Activated CD4-positive, alpha-beta T cell treated with anti-CD3 and anti-CD28 coated beads, Interleukin-2, amount 50 U/mL, for 1 hour (primary cell): ENCODE measurements at places on chromosomes 6 and 20.

DNA sequence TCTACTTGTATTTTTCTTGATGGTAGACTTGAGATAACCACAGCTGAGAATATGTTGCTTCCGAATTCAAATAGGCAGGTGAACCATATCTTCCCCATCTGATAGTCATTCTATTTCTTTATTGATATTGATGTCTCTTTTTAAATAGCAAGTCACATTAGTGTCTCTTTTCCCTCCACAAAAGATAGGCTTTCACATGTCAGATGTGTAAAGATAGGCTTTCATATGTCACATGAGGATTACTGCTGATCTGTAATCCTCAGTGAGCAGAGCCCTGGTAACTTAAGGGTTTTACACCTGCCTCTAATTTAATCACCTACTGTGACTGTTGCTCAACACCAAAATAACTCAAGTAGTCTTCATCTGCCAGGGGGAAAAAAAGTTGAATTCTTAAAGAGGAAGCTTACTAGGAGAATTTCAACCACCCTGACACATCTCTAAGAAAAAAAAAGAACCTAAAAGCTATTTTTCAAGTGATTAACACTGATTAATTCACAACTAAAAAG, 45.3 kb upstream of the TRDN start:
- DNase-seq, result no peak

DNA sequence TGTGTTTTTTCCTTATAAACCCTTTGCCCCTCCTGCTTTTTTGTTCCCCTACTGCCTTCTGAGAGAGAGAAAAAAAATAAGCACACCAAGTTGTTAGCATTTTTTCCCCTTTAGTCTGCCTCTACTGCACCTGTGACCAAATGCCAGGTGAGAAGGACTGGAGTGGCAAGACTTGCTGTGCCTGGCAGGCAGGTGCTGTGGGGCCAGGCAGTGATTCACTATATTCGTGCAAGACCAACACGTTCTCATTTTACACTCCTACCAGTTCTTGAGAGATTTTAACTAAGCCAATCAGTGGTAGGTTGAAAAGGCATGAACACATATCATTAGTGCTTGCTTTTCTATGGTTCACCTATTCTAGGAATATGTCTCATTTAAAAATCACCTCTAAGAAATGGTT, 109.7 kb downstream of the FIG4 start:
- no peak for DNase-seq

DNA sequence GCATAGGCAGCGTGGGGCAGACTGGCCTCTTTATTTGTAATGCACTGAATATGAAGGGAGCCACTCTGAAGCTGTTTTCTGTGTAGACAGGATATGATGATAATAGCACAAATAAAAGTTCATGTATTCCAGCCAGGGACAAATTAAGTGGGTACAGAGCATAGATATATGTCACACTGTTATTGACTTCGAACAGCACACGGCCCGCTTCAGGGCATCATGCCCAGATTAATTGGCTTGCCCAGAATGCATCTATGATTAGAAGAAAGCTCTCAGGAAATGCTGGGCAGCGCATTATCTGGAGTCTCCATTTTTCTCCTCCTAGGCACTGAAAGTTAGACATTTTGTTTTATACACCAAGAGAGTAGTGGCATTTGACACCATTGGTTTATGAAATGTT, 26.3 kb upstream of the SASH1 start:
- no peak for DNase-seq

- peak; percentile 70 for DNase-seq
Measured at GRCh38 chr20:44069203-44070011, 117.6 kb downstream of the JPH2 start.

DNA sequence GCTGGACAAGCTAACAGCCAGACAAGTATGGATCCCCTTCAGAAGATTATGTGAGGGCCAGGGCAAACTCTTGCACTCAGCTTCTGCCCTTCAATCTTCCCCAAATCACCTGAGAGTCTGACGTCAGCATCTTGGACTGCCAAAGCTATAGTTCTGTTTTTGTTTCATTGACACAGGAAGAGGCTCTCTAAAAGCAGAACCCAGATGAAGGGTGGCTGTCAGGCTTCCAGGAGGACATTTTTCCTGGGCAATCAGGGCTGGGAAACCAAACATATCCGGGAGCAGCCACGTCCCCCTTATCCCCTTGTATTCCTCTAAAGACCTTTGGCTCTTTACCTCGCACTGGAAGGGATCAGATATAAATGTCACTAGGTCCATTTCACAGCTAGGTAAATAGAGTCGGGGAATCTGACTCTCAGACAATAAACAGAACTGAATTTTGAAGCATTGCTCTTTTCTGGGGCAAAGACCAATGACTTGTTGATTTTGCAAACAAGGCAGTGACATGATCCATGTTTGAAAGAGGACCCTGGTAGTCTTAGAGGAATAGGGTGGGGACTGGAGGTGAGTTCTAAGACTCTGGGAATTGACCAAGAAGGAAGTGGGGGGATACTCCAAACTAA, 13.3 kb downstream of the MAFB start:
- DNase-seq, result no peak

- DNase-seq, result no peak
Measured at GRCh38 chr20:61436667-61437279, 184.7 kb downstream of the CDH4 start.

DNA sequence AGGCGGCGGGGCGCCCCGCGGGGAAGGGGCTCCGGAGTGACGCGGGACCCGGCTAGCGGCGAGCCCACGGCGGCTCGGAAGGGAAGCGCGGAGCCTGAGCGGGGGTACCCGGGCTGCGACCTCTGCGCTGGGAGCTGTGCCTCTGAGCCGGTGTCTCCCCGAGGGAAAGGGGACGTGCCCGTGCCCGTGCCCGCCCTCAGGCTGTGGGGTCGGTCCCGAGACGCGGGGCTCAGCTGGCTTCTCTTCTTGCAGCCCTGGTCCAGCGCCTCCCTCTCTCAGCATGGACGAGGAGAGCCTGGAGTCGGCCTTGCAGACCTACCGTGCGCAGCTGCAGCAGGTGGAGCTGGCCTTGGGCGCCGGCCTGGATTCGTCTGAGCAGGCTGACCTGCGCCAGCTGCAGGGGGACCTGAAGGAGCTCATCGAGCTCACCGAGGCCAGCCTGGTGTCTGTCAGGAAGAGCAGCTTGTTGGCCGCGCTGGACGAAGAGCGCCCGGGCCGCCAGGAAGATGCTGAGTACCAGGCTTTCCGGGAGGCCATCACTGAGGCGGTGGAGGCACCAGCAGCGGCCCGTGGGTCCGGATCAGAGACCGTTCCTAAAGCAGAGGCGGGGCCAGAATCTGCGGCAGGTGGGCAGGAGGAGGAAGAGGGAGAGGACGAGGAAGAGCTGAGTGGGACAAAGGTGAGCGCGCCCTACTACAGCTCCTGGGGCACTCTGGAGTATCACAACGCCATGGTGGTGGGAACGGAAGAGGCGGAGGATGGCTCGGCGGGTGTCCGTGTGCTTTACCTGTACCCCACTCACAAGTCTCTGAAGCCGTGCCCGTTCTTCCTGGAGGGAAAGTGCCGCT, 686 bp downstream of the ZGPAT start:
- DNase-seq, result no peak
